ENCODE measurements at places on chromosomes 16 and 17.
A peak's percentile ranks its signal among the peaks of the same experiment; 100 is the strongest.

GRCh38 chr16:47142486-47142820 lies 1.3 kb downstream of the NETO2 start:
- DNase-seq, result no peak

DNA sequence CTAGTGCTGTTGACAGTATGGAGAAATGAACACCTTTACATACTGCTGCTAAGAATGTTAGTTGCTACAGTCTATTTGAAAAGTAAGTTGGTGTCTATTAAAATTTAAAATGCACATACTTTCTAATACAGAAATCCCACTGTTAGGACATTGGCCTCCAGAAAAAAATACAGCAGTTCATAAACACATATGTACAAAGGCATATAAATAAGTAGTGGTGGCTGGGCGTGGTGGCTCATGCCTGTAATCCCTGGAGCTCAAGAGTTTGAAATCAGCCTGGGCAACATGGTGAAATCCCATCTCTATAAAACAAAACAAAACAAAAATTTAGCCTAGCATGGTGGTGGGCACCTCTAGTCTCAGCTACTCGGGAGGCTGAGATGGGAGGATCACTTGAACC lies 13.1 kb downstream of the DCAF7 start:
- no peak for DNase-seq

GRCh38 chr16:1535391-1536291 lies 2.2 kb downstream of the TMEM204 start:
- no peak for DNase-seq

GRCh38 chr17:78159575-78160158 lies 8.7 kb upstream of the SYNGR2 start:
- no peak for DNase-seq

DNA sequence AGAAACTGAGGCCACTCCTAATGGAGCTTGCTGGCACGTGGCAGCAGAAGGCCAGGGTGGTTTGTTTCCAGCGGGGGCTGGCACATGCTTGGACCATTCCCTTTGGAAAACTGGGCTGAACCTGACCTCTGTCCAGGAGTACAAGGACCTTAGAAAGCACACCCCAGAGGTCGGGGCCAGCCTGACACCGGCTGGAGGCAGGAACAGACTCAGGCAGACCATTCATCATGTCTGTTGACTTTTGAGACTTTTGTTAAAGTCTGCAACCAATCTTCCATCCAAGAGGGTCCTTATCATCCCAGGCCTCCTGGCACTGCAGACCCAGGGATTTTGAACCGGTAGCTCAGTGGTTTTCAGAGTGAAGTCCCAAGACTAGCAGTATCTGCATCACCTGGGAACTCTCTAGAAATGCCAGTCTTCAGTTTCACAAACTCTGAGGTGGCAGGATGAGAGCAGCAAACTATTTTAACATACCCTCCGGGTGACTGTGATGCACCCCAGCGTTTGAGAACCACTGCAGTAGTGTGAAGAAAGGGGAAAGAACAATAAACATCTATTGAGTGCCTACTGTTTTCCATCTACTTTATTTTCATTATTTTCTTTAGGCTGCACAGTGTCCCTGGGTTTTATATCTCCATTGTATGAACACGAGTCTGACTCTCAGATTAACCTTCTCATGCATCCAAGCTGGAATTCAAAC lies 145.3 kb upstream of the PLCG2 start:
- DNase-seq, result no peak

- no peak for DNase-seq
These were observed 298.6 kb upstream of the PSMD7 start for GRCh38 chr16:73997971-73998370.

DNA sequence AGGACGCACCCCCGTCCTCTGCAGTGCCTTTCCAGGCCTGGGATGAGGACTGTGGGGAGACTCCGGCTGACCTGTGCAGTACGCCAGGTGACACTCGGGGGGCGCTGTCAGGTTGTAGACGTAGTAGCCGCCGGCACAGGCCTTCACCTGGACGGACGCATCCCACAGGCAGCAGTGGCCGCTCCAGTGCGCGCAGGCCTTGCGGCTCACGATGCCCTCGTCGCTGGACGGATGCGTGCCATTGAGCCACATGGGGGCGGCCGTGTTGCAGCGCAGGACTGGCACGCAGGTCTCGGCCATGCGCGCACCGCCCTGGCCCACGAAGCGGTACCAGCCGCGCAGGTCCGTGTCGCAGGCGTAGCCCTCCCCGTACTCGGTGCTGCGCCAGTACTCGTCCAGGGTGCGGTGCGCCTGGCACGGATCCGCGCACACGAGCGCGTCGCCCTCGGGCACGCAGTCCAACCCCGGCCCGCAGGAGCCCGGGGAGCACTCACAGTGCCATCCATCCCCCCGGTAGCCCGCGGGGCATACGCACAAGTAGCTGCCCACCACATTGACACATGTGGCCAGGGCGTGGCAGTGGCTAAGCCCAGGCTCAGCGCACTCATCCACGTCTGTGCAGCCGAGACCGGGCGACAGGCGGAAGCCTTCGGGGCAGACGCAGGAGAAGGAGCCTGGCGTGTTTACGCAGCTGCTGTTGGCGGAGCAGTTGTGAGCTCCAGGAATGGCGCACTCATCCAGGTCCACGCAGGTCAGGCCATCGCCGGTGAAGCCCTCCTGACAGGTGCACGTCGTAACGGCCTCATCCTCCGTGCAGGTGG lies 3.9 kb downstream of the UMOD start:
- peak; percentile 72 for DNase-seq

DNA sequence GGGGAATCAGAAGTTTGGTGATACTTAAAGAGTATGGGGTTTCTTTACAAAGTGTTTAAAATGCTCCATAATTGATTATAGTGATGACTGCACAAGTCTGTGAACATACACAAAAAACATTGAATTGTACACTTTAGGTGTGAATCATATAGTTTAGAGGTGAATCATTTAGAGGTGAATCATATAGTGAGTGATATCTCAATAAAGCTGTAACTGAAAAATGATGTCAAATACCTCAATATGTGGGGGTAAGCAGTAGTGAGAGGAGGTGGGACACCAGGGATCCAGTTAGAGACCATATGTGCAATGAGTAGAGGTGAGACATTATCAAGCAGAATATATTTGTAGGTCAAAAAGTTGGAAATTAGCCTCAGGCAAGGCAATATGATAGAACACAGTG lies 264.5 kb downstream of the PMP22 start:
- DNase-seq, result no peak

- DNase-seq, result no peak
These were observed 39.8 kb downstream of the KSR1 start for GRCh38 chr17:27496005-27496404.

GRCh38 chr16:89686520-89687091 lies at the start of gene CDK10:
Gene CDK10, plus strand, starts transcription at chr16:89686689. Its CDS starts 22 bp downstream, at chr16:89686711.
- peak; percentile 67 for DNase-seq

Data from NCI-H774 (cell line).